NCI-H146 (cell line): ENCODE measurements at places on chromosomes 6 and 20.

DNA sequence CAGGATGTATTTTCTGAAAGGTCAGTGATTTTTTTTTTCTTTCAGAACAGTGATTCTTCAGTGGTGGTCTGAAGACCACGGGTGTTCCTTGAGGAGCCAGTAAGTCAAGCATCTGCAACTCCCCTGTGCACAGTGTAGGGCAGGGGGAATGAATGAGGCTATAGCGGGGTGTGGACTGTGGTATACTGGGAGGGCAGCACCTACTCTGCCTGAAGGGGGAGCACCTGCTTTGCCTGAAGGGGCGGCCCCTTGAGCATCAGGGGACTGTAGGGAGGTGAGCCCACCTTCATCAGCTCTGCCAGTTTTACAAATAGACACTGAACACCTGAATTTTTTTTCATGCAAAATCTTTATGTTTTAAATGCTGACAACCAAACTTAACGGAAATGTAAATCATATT is 77.5 kb upstream of the RIPOR2 start:
- DNase-seq = no peak

GRCh38 chr6:38326837-38327236 is 312.9 kb downstream of the BTBD9 start:
- DNase-seq = no peak

GRCh38 chr6:26175428-26176181 is 88.4 kb downstream of the HFE start:
- DNase-seq = peak; percentile 61

DNA sequence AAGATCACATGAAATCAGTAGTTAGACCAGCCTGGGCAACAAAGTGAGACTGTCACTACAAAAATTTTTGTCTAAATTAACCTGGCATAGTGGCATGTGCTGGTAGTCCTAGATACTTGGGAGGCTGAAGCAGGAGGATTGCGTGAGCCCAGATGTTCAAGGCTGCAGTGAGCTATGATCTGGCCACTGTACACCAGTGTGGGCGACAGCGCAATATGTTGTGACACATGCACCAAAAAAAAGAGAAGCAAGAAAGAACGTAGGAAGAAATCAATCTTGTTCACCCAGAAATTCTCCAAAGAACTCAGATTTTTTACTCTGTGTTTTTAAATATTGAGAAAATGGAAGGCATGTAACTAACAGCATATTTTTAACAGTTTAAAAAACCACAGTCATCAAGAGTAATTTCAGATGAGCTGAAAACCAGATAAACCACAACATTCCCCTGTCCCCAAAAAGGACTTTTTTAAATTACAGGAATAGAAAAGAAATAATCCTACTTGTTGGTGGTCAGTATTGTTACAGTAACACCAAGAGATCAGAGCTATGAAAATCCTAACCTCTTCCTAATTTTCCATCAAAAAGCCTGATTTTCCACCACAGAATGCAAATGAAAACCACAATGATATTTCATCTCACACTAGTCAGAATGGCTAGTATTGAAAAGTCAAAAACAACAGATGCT is 240.2 kb downstream of the KHDC1L start:
- DNase-seq = no peak

- no peak for DNase-seq
Observed at GRCh38 chr20:54909702-54910101, 434.3 kb downstream of the DOK5 start.

GRCh38 chr6:89117211-89118108 is at the start of gene SRSF12:
Gene SRSF12, minus strand, starts transcription at chr6:89118071. Its CDS starts 184 bp downstream, at chr6:89117887.
- peak; percentile 68 for DNase-seq

- DNase-seq = no peak
Observed at GRCh38 chr20:43583982-43584432, 6.7 kb upstream of the IFT52 start.

- DNase-seq = no peak
Observed at GRCh38 chr20:50772420-50773185, 22.3 kb upstream of the BCAS4 start.

GRCh38 chr6:135073756-135074393 is 19.3 kb upstream of the HBS1L start:
- no peak for DNase-seq

- DNase-seq = peak; percentile 87
Observed at GRCh38 chr6:156564127-156564806, 212.9 kb upstream of the ARID1B start.

GRCh38 chr6:115091461-115091860 is 748.6 kb upstream of the HS3ST5 start:
- no peak for DNase-seq

DNA sequence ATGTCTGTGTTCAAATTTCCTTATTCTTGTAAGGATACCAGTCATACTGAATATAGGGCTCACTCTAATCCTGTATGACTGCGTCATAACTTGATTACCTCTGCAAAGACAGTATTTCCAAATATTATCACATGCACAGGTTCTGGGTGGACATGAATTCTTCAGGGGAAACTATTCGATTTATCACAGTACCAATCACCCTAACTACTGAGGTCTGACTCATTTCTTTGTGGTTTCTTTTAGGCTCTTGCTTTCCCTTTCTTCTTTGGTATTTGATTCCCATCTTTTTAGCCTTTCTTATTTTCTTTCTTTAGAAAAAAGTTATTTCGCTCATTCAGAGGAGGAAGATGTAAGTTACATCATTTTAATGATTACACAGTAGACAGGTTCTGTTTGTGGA is 40.3 kb upstream of the TBX18 start:
- DNase-seq = no peak

GRCh38 chr6:81241126-81242041 is 511.1 kb downstream of the TENT5A start:
- peak; percentile 19 for DNase-seq

DNA sequence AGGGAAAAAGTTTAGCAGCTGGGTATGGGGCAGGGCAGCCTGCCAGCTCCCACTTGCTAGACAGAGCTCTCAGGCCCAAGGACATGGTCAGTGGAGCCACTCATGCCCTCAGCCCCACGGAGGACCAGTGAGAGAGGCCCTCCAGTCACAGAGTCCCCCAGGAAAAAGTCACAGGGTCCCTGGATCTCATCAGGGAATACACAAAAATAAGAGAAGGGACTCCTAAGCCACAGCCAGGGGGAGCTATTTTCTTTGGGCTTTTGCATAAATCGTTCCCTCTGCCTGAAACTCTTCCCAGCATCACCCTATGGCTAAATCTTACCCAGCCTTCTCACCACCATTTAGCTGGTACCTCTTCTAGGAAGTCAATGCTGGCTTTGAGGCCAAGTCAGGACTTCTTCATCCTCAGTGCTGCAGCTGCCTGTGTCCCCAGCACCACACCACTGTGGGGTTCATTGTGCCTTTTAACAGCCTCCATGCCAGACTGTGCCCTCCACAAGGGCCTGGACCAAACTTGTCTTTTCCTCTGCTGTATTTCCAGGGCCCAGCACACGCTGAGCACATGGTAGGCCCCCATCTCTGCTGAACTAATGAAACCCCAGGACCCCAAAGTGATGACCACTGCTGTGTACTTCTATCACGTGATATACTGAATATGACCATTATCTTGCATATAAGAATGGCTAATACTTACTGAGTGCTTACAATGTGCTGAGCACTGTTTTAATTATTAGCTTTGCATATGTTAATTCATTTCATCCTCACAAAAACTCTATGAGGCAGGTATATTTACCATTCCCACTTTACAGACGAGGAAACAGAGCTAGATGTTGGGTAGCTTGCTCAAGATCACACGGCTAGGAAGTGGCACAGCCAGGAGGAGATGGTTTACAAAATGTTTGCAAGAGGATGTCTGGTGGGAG is 2.0 kb downstream of the ZNF335 start:
- DNase-seq = peak; percentile 56

- peak; percentile 16 for DNase-seq
Observed at GRCh38 chr6:36752187-36752885, 54.7 kb downstream of the RAB44 start.

- no peak for DNase-seq
Observed at GRCh38 chr6:170124150-170124549, 166.7 kb downstream of the DLL1 start.

DNA sequence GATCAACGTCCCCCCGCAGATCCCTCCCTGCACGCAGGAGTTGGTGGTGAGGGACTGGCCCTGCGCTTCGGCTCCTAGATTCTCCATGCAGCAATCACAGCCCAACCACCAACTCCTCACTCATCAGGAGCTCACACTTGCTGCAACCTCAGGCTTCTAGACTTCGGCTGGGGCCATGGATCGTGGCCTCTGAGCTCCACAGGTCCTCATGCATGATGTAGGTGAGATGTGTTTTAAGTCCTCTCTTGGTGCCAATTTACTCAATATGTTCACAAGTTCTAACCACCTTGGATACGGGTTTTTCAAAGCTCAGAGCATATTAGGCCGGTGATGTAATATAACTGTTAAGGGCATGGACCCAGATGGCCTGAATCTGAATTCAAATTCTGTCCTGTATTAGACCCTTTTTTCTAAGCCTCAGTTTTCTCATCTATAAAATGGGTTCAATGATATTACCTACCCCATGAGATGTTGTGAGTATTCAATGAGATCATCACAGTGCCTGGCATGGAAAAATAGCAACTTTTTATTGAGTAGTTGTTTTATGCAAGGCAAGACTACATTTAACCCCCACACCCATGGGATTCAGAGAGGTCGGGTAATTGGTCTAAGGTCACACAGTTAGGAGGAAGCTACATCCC is 31.0 kb downstream of the SUN5 start:
- DNase-seq = no peak

- DNase-seq = no peak
Observed at GRCh38 chr20:58690396-58691135, 2.0 kb upstream of the NPEPL1 start.

- DNase-seq = no peak
Observed at GRCh38 chr6:128278836-128279235, 241.6 kb downstream of the PTPRK start.

DNA sequence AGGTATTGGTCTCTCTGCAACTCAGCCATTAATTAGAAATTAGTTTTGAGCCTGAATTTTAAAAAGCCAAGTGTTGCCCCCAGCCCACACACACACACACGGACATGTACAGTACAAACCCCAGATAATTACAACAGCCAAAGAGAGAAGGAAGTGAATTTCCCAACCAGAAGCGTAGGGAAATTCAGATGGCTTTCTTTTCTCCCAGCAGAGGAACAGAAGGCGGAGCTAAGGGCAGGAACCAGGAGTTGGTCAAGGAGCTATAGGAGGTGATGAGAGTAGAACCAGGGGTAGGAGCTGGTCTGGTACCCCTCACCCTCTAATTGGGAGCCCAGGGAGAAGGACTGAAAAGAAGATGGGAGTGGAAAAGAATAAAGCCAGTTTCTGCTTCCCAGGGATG is 3.9 kb upstream of the ZBTB9 start:
- no peak for DNase-seq

- no peak for DNase-seq
Observed at GRCh38 chr6:167650730-167651317, 175.9 kb upstream of the AFDN start.

- DNase-seq = no peak
Observed at GRCh38 chr6:18447552-18447951, 60.4 kb downstream of the RNF144B start.

DNA sequence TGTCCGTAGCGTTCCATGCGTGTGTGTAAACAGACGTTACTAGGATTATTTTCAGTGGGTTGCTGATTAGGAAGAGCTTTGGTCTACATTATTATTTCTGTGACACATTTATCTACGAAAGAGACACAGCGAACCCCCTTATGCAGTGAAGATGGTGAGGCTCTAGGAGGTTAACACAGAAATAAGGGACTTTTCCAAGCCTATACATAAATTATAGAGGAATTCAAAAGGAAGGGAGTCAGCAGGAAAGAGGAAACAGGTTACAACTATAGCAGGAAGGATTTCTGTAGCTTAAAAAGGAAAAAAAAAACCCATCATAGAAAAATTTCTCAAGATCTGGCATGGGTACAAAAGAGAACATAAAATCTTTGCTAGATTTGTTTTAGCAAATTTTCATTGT is 12.9 kb upstream of the RPS6KA2 start:
- no peak for DNase-seq

DNA sequence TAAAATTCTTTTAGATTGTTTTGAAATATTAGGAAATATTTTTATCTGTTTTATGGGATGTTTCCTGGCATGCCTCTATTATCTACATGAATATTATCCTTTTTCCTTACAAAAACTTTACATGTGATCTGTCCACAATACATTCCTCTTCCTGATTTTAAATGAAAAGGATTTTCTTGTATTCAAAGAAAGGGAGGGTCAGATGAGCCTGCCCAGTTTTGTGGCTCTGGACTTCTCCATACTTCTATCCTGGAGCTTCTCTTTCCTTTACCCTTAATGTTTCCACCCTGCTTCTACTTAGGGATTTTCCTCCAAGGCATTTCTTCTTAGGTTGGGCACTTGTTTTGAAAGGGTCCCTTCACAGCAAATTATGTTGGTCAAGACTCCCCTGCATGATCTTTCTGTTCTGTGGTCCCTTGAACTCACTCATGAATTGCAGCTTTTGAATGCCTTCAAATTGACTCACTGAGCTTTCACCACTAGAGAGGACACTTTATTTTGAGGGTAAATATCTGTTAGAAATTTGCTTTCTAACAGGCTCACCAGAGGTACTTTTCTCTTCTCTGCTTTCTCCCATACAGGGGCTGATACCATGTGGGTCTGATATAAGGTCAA is 104.9 kb downstream of the CENPW start:
- no peak for DNase-seq

GRCh38 chr6:150531957-150532356 is 67.7 kb upstream of the PLEKHG1 start:
- DNase-seq = no peak

DNA sequence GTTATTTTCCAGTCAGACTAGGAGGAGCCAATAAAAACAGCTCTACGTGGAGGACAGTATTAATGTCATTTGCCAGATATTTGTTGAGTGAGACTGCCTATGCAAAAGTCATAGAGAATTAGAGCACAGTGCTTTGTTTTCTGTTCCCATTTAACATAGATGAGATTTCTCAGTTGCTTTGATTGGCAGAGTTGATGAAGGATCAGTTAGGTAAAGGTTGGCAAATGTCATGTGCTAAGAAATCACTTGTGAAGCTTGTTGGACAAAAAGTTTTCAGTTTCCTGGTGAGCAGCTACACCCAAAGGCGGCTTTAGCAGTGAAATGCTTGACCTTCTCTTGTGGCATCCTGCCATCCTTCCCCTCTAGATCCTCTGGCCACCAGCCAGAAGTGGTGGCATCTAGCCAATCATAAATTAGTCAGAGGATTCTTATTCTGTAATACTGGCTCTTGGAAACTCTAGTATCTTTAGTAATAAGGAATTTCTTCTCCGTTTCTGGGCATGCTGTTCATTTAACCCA is 37.0 kb downstream of the BCKDHB start:
- DNase-seq = no peak

GRCh38 chr20:44422083-44422482 is 53.6 kb upstream of the TTPAL start:
- DNase-seq = no peak

DNA sequence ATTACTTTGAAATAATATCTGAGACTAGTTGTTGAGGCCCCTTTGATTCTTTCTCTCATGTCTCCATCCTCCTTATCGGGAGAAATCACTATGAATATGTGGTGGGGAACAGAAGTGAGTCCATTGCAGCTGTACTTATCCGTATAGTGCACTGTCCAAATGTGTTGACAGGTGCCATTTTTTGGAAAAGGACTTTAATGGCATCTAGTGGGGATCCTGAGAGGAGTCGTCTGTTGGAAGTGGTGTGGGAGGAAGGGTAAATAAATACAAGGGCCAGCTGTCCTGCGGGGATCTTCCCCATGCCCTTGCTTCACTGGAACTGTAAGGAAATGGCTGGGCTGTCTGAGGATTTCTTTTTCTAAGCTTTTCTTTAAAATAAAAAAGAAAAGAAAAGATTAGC is 19.4 kb downstream of the TPX2 start:
- no peak for DNase-seq
